ENCODE measurements at places on chromosomes 5 and 9.

DNA sequence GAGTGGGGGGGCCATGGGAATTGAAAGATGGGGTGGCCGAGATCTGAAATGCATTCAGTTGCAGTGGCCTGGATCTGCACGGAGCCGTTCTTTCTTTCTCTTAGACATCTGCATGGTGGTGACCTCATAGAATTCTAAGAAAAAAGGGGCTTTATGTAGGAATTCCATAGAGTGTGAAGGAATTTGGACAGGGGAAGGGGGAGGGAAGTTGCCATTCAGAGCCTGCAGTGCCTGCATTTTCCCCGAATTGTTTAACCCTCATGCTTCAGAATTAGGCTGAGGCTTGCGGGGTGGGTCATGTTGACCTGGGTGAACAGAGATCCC is 4.9 kb downstream of the NEK6 start:
- no peak for DNase-seq

DNA sequence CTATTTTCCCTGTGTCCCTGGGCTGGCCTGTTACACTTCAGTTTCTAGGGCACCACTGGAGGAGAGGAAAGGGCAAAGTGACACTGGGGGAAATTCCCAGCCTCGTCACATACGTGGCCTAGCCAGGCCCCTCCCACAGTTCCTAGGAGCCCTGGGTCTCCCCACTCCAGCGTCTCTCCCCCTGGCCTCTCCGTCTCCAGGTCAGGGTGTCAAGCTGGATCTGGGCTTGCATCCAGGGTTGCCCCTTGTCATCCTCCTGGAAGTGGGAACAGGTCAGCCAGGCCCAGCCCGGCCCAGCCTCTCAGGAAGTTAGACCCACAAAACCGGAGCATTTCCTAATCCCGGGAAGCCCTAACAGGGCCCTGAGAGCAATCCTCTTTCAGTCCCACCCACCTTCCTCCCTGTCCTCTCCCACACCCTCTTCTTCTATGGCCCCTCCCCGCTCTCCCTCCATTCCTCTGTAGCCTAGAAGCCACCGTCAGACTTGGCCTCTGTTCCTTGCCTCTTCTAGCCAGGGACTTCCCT is 4.7 kb upstream of the TNIP1 start:
- DNase-seq = no peak

DNA sequence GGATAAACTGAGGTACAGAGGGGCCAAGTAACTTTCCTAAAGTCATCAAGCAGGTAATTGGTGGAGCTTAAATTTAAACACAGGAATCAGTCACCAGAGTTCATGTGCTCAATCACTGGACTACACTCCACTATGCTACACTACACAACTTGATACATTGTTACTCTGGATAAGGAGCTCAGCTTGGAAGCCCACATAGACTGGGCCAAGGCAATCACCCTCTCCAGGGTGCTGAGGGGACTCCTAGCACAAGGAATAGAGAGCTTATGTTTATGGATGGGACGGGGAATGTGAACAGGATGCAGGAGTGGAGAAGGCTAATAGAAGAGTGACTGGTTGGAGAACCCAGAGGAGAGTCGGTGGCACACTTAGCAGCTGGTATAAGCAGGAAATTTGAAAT is 113.5 kb upstream of the NFIB start:
- no peak for DNase-seq

- no peak for DNase-seq
These were observed 41.0 kb downstream of the B4GALT1 start for GRCh38 chr9:33125871-33126823.

DNA sequence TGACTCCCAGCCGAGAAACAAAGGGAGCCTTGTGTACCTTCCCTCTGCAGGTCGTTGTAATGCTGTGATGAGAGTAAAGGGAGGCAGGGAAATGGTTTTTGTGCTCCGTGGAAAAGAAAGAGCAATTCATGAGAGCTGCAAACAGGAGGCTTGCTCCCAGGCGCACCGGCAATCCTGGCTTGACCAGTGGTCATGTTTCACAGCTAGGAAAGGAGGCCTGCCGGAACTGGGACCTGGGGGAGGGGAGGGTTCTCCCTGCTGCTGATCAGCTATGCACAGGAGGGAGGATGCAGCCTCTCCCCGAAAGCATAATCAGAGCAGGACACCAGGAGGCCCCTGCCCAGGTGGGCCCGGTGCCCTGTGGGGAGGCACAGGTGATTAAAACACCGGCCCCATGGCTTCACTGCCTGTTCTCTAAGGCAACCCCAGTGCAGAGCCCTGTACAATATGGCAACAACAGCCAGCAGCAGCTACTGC is 131.3 kb downstream of the ZDHHC21 start:
- DNase-seq = no peak

- no peak for DNase-seq
These were observed 113.4 kb downstream of the MRPL36 start for GRCh38 chr5:1686016-1686802.

GRCh38 chr5:6900247-6901227 is 187.3 kb downstream of the TENT4A start:
- no peak for DNase-seq

DNA sequence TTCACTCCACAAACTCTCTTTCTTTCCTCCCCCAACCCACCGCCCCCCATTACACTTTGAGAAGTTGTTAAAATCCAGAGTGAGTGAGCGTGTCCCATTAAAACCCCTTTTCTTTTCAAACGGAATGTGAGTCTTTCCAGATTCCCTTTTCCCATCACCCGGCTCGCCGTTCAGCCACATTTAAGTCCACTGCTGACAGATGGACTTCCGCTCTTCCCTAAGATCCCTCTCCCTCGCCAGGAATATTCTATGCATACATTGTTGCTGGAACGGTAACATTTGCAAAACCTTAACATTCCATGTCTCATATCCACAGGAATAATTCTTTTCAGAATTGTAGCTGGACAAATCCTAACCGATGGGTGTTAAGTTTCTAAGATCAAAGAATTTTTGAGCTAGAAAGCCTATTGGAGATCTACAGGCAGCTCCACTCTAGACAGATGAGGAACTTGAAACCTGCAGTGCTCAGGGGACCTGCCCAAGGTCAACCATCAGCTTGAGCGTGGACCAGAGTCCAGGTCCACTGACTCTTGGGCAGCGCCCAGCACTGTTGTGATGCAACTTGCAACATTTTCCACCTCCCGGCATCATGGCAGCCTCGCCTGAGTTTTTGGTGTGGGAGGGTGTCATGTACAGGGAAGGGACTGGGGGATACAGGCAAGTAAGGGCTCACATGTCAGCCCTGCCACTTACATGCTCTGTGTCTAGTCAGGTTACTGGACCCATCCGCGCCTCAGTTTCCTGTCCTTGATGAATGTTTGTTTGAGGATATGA is 500.1 kb downstream of the CCDC171 start:
- DNase-seq = no peak

DNA sequence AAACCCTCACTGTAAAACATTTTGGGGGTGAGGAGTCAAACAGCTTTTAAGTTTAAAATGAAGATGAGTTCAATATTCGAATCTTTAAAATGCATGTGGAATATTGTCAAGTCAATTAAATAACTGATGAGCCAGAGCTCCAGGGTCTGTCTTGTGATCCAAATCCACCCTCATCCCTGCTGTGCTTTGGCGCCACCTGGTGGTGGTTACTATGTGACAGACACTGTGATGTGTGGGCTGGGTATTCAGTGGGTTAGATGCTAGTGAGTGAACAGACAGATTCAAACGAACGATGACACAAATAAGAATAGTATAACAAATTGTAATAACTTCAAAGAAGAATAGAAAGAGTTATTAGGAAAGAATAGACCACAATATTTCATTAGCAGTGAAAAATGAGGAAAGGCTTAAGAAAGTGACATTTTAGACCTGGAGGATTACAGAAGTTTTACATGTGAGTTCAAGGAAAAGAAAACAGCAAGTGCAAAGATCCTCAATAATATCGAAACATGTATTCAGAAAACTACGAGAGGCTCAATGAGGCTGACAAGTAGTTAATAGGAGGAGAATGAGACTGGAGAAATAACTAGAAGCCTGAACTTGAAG is 51.4 kb upstream of the CHSY3 start:
- DNase-seq = peak; percentile 74

- no peak for DNase-seq
These were observed 1.6 kb downstream of the NREP start for GRCh38 chr5:111755345-111755941.

GRCh38 chr5:135565725-135566421 is 12.9 kb downstream of the CXCL14 start:
- peak; percentile 75 for DNase-seq

GRCh38 chr9:92525306-92525705 is 10.5 kb downstream of the ECM2 start:
- no peak for DNase-seq

GRCh38 chr5:66741394-66741793 is 145.2 kb downstream of the MAST4 start:
- DNase-seq = no peak

GRCh38 chr9:126980231-126980630 is 65.6 kb downstream of the RALGPS1 start:
- DNase-seq = no peak

GRCh38 chr9:89739916-89740315 is 135.1 kb downstream of the GADD45G start:
- no peak for DNase-seq

- DNase-seq = no peak
These were observed 992.6 kb downstream of the DNAH5 start for GRCh38 chr5:12951846-12952245.

- DNase-seq = no peak
These were observed 20.6 kb downstream of the PGGT1B start for GRCh38 chr5:115241881-115242642.

DNA sequence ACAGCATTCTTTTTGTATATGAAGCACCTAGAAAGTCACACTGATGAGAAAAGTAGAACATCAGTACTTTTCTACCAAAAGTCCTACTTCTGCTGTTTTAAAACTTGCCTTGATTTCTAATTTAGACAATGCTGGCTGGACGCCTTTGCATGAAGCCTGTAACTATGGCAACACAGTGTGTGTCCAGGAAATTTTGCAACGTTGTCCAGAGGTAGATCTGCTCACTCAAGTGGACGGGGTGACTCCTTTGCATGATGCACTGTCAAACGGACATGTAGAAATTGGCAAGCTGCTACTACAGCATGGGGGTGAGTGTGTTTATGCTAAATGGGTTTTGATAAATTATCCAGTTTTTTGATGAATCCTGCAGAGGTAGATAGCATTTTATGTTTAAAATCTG is 73.5 kb downstream of the SLF1 start:
- no peak for DNase-seq

DNA sequence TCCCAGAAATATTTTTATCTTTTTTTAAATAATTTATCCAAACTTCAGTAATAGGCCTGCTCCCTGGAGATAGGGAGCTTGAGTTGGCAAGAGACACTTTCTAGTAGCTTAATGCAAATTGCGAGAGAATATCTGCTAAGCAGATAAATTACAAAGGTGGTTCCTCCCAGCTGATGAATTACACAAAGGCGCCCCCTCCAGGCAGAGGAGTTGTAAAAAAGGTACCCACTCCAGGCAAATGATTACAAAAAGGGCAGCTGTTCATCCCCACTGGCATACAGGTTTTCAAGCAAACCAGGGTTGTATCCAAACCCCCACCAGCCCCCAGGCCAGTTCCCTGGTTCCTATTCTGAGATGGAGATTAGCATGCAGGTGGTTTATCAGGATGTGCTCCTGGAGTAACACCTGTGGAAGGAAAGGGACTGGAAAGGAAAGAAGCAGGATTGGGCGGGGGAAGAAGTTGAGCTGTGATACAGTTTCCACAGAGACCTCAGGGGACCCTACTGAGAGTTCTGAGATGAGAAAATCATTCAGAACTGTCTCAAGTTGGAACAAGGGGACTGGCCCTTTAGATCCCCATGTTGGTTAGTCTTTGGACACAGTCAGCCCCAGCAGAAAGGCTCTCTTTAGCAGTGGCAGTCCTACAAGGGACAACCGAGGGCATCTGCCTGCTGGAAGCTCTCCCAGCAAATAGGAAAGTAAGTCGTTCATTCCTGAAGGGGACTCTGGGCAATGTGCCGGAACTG is 25.5 kb downstream of the ESM1 start:
- DNase-seq = peak; percentile 31

DNA sequence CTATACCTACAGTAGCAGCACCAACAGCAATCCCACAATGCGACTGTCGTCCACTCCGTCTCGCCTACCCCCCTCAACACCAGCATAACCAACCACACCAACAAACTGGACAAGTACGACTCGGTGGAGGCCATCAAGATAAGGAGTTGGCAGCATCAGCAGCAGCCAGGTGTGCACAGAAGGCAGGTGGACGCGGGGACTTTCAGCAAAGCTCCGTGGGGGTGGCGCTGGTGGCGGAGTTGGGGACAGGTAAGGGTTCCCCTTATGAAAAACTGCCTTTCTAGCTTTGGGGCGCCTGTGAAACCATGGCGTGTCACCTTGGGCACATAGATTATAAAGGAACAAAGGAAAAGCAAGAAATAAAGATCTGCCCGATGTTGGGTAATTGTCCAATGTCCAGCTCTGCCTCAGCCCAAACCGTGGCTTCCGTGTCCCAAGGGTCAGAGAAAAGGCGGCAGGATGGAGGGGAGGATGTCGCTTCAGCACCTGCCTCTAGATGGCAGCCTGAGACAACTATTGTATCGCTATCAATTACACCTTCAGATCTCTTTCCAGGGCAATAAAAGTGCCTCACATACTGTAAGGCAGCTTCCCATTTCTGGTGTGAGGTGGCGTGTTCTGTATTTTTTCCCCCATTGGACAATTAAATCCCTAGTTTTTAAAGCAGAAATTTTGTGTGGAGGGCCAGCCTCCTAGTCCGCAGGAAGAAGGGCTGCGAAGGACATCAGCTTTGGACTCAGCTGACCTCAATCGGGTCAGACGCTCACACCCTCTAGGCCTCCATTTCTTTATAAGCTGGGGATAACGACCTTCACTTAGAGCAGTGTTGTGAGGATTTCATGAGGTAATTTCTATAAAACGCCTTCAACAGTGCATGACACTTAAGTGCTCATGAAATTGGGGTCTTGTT is 58.8 kb downstream of the MTRR start:
- peak; percentile 51 for DNase-seq

DNA sequence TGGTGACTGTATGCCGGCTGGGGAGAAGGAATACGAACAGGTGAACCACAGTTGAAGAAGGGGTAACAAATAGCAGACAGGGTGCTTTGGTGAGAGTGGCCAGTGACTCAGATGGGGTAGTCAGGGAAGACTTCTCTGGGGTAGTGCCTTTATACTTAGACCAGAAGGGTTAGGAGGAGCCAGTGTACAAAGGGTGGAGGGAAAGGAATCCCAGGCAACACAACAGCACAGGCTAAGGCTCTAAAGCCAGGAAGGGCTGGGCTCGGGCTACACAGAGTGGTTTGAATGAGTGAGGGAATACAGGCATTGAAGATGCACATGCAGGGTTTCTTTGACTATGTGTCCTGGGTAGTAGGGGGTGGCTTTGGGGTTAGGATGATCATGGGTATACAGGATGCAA is 70.6 kb upstream of the CXCL14 start:
- DNase-seq = no peak

DNA sequence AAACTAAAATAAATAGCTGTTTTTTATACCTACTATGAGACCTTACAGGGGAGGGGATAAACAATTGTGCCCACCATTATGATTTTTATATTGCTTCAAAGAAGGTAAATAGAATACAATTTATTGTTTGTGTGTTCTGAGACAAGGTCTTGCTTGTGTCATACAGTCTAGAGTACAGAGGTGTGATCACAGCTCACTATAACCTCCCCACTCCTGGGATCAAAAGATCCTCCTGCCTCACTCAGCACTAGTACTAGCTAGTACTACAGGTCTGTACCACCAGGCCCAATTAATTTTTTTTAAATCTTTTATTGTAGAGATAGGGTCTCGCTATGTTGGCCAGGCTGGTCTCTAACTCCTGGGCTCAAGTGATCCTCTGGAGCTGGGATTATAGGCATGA is 11.3 kb downstream of the TLE1 start:
- no peak for DNase-seq

GRCh38 chr5:77452351-77452750 is 39.8 kb downstream of the WDR41 start:
- no peak for DNase-seq
